ENCODE measurements at places on chromosomes 1 and 21.

DNA sequence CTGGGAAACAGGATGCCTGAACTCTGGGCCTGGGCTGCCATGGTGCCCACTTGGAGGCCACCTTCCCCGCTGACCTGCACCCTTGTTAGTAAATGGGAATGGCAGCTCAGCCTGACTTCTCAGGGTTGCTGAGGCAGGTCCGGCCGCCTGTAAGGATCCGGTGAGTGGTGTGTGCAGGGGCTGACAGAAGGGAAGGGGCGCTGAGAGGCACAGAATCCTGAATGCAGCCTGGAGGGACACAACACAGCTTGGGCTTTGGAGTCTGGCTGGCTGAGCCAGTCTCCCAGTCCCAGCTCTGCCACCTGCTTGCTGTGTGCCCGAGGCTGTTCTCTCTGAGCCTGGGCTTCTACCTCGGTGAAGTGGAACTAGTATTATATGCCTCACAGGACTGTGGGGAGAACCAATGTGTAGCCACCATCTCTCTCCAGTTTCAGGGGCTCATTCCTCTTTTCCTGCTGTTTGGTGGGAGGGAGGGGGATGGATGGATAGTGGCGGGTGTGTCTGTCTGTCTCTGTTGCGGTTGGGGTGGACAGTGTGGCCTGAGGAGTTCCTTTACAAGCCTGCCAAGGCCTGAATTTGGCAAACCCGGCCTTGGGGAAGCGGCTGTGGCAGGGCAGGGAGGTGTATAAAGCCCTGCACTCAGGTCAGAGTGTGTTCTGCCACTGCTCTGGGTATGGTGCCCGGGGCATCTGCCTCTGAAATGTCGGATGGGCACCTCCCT lies 18.0 kb downstream of the ADORA1 start:
- DNase-seq, result no peak

- DNase-seq, result no peak
Observed at GRCh38 chr1:90925928-90926869, 95.6 kb downstream of the ZNF644 start.

GRCh38 chr1:244137276-244137675 lies 86.2 kb downstream of the ZBTB18 start:
- DNase-seq, result no peak

DNA sequence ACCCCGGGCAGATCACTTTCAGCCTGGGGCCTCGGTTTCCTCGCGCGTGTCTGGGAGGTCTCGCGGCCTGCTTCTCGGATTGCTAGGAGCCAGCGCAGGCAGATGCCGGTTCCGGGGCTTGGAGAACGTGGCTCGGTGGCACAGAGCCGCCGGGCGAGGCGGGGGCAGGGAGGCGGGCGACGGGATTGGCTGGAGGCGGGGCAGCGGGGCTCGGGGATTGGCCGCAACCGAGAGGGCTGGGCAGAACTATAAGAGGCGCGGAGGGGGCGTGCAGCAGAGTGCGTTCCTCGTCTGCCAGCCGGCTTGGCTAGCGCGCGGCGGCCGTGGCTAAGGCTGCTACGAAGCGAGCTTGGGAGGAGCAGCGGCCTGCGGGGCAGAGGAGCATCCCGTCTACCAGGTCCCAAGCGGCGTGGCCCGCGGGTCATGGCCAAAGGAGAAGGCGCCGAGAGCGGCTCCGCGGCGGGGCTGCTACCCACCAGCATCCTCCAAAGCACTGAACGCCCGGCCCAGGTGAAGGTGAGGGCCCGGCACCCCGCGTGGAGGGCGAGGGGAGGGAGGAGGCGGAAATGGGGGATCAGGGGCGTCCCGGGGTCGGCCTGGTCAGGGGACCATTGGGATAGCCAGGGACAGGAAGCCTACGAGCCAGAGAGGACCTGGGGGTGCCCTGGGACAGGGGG lies at the start of gene MFSD2A:
Gene MFSD2A, plus strand, starts transcription at position 276 of the 677 bp plus-strand sequence. Its CDS starts 148 bp downstream, at position 424.
- peak; percentile 92 for DNase-seq

- DNase-seq, result no peak
Observed at GRCh38 chr1:29542548-29542947, 306.2 kb downstream of the PTPRU start.

GRCh38 chr1:176205332-176205914 lies 1.7 kb downstream of the COP1 start:
- no peak for DNase-seq

DNA sequence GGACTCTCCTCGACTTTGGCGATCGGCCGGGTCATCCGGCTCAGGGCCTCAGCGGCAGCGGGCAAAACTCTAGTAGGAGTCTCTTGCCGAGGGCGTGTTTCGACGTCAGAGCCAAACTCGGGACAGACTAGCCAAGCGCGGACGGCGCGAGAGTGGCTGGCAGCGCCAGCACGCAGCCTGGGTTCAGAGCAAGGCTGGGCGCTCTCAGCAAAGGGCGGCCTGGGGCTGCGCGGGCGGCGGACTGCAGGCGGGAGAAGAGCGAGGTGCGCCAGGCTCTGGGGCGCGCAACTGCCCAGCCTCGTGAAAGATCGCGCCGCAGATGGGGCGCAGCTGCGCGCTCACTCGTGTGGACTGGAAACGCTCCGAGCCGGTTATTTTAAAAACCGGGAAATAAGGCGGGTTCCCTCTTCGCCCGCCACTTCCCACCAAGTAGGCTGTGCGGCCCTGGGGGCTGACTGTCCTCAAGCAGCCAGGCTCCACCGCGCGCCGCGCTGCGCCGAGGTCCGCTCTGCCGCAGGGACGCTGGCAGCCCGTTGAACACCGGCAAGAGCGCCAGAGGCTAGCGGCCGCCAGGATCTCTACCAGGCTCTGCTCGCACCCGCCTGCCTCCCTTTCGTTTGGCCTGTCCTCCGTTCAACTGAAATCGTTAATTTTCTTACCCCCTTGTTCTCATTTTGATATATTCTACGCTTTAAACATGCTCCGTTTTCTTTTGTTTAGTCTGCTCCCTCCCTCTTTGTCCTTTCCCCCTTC lies 2.4 kb downstream of the ALX3 start:
- DNase-seq, result no peak

GRCh38 chr1:210362526-210362925 lies 33.8 kb downstream of the HHAT start:
- DNase-seq, result no peak

GRCh38 chr1:156051011-156051725 lies 2.4 kb downstream of the UBQLN4 start:
- no peak for DNase-seq

- no peak for DNase-seq
Observed at GRCh38 chr1:169495046-169495775, 9.5 kb upstream of the SLC19A2 start.

DNA sequence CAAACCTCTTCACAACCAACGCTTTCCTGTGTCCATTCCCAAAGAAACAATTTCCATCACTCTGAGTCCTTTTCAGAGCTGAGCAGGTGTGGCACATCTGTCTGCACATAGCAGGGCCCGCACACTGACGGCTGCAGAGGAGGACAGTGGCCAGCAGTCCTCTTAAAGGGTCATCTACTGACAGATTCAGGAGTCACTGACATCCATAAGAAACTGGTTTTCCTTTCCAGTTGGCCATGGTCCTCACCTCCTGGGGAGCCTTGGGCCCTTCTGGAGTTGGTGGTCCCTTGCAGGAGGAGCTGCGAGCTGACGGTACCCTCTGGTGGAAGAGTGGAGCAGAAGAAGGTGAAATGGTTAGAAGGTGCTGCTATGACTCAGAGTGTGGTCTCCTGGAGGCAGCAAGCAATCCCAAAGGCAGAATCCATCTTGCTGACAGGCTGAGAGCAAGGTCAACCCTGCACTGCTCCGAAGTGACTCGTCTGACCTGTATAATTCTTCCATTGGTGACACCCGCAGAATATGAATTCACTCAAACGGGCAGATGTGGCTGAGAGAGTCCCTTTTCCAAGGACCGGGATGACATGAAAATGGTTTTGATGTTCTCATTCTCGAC lies 278.5 kb upstream of the C1orf174 start:
- DNase-seq, result no peak

DNA sequence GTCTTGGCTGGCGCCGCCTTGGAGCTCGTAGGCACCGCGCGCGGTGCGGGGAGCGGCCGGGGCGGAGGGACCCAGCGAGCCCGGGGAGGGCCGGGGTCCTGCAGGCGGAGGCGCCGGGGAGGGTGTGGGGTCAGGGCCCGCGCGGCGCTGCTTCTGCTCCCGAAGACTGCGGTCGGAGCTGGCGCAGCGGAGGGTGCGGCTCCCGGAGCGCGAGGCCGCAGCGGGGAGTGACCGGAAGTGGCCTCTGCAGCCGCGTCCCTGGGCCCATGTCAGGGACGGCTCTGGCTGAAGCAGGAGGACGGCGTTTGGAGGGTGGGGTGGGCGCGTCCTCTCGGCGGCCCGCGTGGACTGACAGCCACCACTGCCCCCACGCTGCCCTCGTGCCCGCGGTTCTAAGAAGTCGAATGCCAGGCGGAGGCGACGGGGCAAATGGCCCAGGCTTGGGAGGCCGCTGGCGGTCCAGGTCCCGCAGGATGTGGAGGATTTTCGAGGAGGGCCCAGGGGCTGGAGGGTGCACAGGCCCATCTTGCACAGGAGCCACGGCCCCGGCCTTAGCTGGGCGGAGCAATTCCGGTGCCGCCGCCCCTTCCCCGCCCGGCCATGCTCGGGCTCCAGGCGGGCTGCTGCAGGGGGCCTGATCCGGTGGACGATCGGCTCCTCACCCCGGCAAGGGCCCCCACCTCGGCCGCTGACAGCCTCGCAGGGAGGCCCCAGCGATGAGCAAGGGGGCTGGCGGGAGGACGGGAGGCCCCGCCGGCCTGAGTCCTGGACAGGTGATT lies 7.7 kb upstream of the ZNF669 start:
- no peak for DNase-seq

DNA sequence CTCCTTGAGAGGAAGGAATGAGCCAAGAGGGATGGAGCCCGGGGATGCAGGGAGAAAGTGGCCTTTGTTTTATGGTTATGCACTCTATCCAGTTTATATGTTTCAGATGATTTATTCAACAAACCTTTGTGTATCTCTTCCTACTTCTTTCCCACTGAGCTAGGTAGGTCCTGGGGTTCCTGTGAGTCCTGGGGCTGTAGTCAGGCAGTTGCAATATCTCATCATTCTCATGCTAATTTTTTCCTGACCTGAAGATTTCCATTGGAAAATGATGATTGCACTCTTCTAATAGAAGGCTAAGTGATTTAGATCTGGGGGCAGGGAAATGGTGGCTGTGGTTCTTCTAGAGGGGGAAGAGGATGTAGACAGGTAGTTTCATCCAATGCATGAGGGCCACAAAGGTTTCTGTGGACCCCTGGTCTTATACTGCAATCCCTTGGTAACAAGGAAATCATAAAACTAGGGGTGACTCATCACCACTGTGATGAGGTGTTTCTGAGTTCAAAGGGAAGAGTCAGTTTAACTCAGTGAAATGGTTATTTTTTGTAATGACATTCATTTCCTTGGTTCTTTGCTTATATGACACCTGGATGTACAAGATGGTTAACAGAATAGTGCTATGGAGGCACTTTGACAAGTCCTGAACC lies 20.2 kb downstream of the B3GALT5 start:
- no peak for DNase-seq

DNA sequence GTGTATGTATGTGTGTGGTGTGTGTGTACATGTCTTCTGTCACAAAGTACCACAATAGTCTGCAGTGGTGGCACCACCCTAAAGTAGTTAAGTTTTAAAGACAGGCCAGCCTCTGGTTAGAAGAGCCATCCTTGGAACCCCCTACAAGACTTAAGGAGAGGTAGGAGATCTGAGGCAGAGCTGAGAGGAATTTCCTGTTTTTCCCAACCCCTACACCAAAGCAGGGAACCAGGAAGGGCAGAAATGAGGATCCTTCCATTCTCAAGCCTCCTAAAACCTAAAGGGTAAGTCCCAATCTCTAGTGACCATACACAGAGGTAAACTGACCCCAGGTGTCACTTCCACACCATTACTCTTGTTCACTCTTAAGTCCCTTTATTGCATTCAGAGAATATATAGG lies 11.1 kb downstream of the PEA15 start:
- no peak for DNase-seq

GRCh38 chr1:192726820-192727504 lies 81.9 kb upstream of the RGS2 start:
- DNase-seq, result no peak

- DNase-seq, result no peak
Observed at GRCh38 chr1:245166471-245166885, 11.7 kb downstream of the KIF26B start.

DNA sequence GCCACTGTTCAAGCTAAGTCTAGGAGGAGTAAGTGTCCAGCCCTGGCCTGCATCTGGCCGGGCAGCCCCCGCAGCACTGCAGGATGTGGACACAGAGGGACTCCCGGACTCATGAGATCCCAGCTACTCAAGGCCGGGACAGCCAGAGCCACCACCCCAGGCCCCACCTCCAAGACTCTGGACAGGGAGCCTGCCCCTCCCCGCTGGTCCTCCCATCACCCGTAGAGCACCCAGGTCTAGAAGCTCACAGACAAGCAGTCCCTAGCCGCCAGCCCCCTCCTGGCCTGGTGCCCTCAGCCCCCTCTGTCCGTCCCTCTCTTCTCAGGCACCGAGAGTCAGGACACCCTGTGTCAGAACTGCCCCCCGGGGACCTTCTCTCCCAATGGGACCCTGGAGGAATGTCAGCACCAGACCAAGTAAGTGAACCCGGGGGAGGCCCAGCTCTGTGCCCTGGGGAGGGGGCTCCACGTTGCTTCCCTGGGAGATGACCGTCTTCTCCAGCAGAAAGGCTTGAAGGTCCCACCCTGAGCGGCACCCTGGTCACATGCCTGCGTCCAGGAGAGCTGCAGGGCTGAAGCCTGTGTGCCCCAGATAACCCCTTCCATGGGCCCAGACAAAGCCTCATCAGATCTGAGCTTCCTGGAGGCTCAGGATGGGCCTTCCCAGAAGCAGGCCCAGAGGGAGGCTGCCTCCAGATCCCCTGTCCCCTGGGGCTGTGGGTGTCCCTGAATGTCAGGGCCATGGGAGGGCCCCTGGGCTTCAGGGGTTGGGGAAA lies 4.3 kb downstream of the TNFRSF14 start:
- DNase-seq, result no peak

- DNase-seq, result no peak
Observed at GRCh38 chr1:108561689-108562326, 1.9 kb downstream of the EEIG2 start.

- DNase-seq, result no peak
Observed at GRCh38 chr1:98496256-98496995, 165.1 kb upstream of the SNX7 start.

DNA sequence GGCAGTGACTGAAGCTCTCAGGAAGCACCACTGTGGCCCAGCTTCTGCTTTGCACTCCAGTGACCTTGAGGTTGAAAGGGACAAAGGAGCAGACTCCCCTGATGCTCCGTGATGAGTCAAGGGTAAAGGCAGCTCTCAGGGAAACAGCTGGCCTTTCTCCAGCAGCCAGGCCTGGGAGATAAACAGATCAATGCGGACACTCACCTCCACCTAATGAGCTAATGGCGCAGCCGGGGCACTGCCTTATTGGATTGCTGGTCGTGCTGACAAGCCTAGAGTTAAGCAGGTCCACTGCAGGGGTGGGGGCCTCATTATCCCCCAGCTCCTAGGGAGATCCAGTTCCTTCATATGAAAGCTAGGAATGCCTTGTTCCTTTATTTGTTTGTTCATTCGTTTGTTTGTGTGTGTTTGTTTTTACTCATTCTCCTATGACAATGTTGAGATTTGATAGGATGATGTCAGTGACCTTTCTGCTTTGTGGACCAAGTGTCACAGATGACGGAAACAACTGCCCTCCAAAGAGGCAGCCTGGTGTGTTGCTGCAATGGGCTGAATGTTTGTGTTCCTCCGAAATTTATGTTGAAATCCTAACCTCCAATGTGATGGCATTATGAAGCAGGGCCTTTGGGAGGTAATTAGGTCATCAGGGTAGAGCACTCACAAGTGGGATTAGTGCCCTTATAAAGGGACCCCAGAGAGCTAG lies 141.4 kb upstream of the BEND5 start:
- no peak for DNase-seq
